ENCODE measurements at places on chromosomes 16 and 17.

DNA sequence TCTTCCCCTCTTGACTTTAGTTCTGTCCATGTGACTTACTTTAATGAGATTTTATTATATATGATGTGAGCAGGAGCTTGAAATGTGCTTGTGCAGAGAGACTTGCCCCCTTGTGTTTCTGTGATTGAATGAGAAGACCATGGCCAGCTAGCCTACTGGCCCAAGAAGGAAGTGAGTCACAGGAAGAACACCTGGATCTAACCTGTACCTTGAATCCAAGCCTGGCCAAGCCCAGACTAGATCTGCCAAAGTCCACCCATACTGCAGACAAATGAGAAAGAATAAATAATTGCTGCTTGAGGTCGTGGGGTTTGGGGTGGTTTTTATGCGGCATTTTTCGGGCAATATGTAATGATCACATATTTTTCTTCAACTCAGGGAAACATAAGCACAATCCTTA, 9.6 kb downstream of the ABCA10 start:
- DNase-seq, result no peak

- no peak for DNase-seq
Measured at GRCh38 chr16:50769-51591, 2.4 kb downstream of the POLR3K start.

GRCh38 chr17:81322271-81323082, 27.4 kb upstream of the SLC38A10 start:
- no peak for DNase-seq

DNA sequence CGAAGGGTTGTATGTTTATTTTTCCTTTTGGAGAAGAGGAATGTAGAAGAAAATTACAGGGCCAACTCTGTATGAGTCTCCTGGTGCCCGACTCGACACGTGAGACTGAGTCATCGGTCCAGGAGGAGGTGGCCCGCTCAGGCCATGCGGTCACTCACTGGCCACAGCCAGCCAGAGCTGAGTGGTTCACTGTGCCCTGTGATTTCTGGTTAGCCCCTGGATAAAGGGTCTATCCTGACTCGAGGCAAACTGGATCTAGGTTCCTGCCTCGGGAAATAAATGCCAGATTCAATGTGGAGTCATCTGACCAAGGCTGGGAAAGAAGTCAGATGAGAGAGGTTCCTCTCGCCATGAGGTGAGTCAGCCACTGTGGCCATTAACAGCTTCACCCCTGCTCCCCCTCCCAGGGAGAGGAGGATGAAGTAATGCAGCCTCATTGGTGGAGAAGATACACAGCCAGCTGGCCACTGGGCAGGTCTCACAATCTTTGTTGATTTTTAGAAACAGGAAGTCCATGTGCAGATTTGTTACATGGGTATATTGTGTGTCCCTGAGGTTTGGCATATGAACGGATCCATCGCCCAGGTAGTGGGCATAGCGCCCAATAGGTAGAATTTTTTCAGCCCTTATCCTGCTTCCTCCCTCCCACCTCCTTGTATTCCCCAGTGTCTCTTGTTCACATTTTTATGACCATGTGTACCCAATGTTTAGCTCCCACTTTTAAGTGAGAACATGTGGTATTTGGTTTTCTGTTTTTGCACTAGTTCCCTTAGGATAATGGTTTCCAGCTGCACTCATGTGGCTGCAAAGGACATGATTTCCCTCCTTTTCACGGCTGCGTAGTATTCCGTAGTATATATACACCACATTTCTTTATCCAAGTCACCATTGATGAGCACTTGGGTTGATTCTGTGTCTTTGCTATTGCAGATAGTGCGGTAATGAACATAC, 21.7 kb upstream of the USP36 start:
- peak; percentile 81 for DNase-seq

- no peak for DNase-seq
Measured at GRCh38 chr17:43574896-43575525, 28.9 kb upstream of the ETV4 start.

- DNase-seq, result peak; percentile 76
Measured at GRCh38 chr17:954431-955164, 25.0 kb downstream of the NXN start.

DNA sequence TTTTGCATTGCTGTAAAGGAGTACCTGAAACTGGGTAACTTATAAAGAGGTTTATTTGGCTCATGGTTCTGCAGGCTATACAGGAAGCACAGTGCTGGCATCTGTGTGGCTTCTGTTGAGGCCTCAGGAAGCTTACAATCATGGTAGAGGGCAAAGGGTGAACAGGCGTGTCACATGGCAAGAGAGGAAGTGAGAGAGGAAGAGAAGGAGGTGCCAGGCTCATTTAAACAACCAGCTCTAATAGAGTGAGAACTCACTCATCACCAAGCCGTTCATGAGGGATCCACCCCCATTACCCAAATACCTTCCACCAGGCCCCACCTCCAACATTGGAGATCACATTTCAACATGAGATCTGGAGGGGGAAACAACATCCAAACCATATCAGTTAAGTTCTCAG, 16.4 kb upstream of the CLEC19A start:
- DNase-seq, result no peak

DNA sequence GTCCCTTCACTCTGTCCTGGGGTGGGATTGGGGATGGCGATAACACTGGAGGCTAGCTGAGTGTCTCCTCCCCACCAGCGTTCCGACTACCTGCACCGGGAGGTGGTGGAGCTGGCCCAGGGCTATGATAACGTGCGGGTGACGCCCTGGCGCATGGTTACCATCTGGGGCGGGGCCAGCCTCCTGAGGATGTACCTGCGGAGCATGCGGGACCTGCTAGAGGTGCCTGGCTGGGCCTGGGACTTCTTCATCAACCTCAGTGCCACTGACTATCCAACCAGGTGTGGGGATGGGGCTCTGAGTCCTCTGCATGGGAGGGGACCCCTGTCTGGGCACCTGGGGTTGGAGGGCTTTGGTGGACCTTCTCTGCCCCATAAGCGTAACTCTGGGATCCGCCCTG, 8.8 kb downstream of the XYLT2 start:
- no peak for DNase-seq

DNA sequence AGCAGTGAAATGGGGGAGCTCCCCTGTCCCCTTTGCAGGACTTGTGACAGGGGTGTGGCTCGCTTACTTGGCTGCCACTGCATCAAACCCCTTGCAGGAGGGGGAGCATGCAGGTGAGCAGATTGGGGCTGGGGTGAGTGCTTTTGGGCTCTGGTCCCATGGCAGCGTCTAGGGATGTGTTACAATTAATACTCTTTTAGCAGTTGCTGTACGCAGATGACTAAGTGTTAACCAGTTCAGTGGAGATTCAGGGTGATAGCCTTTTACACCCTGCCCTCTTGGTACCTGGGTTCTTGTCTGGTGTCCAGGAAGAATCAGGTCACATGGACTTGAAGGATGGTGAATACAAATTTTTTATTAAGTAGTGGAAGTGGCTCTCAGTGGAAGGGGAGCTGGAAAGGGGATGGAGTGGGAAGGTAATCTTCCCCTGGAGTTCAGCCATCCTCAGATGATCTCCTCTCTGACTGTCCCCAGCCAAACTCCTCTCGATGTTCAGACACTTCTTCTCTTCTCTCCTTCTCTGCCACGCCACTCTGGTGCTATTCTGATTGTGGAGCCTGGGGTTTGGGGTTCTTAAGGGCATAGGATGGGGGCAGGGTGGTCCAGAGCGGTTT, 100.1 kb downstream of the MARF1 start:
- DNase-seq, result no peak

DNA sequence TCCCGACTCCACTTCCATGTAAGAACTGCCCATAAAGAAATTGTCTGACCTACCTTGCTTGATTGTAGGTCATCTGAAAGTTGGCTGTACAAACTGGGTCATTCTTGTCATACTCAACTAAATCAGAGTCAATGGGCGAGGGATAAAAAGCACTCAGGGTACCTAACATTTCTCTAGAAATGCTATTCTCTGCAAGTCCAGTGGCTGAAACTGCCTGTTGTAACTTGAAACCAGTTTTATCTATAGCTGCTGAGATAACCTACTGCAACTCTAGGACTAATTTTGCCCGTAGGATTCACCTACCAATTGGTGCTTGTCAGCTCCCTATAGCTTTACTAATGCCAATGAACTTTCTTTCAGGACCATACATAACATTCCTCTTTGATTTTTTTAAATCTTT, 100.1 kb upstream of the GRIN2A start:
- no peak for DNase-seq

DNA sequence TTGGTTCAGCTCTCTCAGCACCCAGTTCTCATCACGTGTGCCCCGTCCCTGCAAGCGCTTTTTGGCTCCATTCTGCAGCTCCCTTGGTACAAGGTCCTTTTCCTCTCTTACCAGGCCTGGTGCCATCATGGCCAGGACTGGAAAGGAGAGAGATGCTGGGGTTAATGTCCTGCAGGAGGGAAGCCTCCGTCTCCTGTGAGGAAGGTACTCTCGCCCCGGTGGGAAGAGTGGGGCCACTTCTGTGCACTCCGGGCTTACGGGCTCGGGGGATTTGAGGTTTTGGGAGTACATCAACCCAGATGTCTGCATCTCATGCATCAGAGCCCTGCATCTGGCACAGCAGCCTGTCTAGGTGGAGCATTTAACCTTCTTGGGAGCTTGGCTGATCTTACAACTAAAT, 10.1 kb downstream of the CTRB2 start:
- no peak for DNase-seq

- peak; percentile 28 for DNase-seq
Measured at GRCh38 chr17:78248051-78248914, 16.9 kb downstream of the TMEM235 start.

DNA sequence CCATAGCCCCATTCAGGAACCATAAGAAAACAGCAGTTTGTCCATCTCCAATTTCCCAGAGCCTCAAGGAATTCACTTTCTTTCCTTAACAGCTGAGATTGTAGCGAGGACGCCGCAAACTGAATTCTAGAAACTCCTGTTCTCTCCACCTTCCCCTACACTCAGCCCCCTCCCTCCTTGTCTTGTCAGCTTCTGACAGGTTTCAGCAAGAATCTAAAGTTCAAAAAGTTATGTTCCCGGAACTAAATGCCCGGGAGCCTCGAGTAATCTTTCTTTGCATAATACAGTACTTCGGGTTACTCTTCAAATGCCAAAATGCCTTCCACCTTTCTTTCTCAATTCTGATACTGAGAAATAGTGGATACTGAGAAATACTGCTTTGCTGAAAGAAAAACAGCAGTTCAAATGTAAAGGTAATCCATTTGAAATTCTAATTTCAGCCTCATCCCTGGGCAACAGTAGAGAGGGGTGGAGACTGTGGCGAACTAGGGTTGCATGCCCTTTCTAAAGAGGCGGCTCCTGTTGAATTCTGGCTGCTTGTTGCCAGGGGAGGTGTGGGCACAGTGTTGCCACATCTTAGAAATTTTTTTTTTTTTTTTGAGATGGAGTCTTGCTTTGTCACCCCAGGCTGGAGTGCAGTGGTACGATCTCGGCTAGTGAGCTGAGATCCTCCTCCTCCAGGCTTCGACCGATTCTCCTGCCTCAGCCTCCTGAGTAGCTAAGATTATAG, 63.5 kb upstream of the USP7 start:
- no peak for DNase-seq

DNA sequence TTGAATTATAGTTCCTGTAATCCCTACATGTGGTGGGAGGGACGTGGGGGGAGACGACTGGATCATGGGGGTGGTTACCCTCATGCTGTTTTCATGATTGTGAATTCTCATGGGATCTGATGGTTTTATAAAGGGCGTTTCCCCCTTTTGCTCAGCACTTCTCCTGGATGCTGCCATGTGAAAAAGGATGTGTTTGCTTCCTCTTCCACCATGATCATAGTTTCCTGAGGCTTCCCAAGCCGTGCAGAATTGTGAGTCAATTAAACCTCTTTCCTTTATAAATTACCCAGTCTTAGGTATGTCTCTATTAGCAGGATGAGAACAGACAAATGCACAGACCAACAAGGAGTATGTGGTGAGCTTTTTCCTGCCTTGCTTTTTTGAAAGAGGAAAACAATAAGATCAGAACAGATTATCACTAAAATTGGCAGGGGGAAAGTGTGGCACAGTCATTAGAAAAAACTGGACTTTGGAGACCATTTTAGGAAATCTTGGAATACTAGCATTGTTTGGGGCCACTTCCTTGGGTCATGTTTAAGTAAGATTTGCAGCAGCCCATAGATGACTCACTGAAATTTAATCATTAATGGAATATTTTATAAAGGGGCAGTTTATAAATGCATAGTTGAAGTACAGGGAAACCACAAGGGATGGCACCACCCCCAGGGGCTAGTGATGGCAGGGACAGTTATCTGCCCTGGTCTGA, 352.8 kb downstream of the CDH13 start:
- no peak for DNase-seq

GRCh38 chr16:25875956-25876598, 184.3 kb downstream of the HS3ST4 start:
- peak; percentile 63 for DNase-seq

- DNase-seq, result peak; percentile 78
Measured at GRCh38 chr16:17346621-17347569, 123.9 kb downstream of the XYLT1 start.

GRCh38 chr17:79053251-79053925, 21.2 kb upstream of the ENGASE start:
- no peak for DNase-seq

GRCh38 chr16:89612415-89613166, 851 bp upstream of the DPEP1 start:
- no peak for DNase-seq

DNA sequence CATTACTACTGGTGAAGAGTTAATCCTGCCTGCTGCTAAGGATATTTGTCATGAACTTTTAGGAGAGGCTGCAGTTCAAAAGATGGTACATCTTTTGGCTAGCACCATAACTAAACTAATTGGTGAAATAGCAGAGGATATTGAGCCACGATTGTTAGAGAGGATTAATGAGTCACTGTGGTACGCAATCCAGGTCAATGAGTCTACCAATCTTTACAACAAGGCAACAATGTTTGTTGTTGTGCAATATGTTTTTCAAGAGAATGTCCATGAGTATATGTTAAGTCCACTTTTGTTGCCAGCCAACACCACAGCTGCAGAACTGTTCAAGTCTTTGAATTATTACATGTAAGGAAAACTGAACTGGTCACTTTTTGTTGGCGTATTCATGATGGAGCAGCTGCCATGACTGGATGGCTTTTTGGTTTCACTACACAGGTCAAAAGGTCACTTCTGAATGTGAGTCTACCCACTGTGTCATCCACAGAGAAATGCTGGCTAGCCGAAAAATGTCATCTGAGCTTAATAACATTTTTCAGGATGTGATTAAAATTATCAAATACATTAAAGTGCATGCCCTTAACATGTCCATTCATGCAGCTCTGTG, 402.6 kb upstream of the KIF2B start:
- no peak for DNase-seq

DNA sequence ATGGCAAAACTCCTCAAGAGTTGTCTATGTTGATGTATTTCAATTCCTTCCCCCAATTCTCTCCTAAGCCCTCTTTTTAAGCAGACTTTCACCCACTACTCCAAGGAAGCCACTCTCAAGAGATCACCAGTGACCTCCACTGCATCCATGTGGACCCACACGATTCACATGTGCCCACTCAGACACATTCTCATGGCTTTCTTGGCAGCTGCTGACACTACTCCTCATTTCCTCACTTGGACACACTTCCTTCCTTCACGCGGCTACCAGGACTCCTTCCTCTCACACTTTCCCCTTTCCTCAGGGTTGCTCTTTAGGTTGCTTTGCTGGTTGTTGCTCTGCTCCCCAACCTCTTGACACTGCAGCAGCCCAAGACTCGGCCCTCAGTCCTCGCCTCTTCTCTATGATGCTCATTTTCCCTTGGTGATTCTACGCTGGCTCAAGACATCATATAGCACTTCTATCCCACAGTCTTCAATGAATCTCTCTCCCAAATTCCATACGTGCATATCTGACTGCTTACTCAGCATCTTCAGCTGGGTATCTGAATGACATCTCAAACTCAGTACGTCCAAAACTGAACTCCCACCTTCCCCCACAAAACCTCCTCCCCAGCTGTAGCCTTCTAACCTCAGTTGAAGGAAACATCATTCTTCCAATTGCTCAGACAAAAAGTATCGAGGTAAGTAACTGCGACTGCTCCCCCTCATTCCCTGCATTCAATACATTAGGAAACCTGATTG, 28.2 kb downstream of the HELZ start:
- no peak for DNase-seq
